Muscle of arm (tissue), 14 donors: ENCODE measurements at places on chromosomes 3 and 15. TPM values are rescaled to one million over a fixed set of nuclear protein-coding genes. Genes with fewer than 3 reads are reported as not detected.

GRCh38 chr3:139695426-139696313, 17.9 kb upstream of the NMNAT3 start:
- DNase-seq, result no peak

GPR27 gene
- polyA plus RNA-seq, result 3.8 TPM

DNA sequence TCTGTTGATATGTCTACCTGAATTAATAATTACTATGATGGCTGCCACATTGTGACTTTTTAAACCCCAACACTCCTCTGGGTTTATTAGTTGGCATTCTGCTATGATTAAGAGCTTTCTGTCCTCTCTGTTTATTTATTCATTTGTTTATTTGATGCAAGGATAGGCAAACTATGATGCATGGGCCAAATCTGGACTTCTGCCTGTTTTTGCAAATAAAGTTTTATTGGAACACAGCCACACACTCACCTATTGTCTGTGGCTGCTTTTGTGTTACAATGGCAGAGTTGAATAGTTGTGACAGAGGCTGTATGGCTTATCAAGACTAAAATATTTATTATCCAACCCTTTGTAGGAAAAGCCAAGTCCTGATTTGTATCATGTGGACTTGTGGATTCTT, 48.3 kb upstream of the C3orf80 start:
- no peak for DNase-seq

GRCh38 chr3:162292409-162292808, 795.8 kb downstream of the OTOL1 start:
- DNase-seq, result no peak

CLRN1 gene
- polyA plus RNA-seq, result not detected

GRCh38 chr3:4982773-4983738, 3.8 kb downstream of the BHLHE40 start:
- no peak for DNase-seq

GRCh38 chr3:162729686-162730085, 1233.1 kb downstream of the OTOL1 start:
- no peak for DNase-seq

GRCh38 chr15:27576576-27576975, 522.5 kb downstream of the OCA2 start:
- no peak for DNase-seq

- DNase-seq, result peak; percentile 25
Observed at GRCh38 chr3:101928890-101929289, 79.6 kb downstream of the NFKBIZ start.

PIERCE2 gene
- polyA plus RNA-seq, result 1.3 TPM

NRROS gene
- 4.7 TPM for polyA plus RNA-seq

DNA sequence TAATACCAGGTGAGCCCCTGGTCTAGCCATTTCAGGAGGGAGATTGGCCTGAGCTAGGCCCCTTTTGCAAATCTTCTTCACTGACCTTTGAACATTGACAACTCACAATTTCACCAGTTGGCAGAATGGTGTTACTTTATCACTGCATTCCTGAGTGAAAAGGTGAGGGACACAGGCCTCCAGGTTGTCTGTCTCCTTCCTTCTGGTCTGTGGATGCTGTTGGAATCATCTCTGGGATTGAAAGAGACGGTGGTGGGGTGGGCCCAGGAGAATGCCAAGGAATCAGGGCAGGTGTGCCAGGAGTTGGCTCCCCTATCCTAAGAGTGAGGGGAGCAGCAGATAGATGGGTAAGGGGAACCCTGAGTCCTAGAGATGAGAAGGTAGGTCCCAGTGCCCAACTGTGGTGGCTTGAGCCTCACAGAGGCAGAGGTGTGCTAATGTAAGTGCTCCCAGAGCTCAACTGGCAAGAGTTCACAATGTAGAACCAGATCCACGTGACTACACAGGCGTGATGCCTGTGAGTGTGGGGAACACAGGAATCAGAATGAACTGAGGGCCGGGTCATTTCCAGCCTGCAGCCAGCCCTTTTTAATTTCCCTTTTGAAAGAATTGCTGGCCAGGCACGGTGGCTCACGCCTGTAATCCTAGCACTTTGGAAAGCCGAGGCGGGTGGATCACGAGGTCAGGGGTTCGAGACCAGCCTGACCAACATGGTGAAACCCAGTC, 11.2 kb downstream of the C3orf62 start:
- DNase-seq, result no peak

- DNase-seq, result no peak
Observed at GRCh38 chr3:46484911-46485778, 12.6 kb upstream of the RTP3 start.

LTF gene
- 1.0 TPM for polyA plus RNA-seq

AGBL1 gene
- 6.3 TPM for polyA plus RNA-seq

OXTR gene
- polyA plus RNA-seq, result 7.1 TPM

DNA sequence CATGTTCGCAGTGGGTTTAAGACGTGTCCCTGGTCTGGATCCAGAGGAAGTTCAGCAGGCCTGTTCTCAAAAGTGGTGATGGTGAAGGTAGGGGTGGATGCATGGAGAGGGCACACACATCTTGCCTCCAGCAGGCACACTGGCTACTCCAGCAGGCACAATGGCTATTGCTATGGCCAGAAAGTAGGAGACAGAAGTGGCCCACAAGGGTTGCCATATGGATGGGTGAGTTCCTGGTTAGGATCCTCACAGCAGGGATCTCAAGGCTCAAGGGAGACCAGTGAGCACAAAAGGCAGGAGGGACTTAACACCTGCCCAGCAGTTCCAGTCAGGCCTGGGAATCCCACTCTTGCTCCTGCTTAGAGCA, 107.9 kb downstream of the LRIG1 start:
- no peak for DNase-seq

DNA sequence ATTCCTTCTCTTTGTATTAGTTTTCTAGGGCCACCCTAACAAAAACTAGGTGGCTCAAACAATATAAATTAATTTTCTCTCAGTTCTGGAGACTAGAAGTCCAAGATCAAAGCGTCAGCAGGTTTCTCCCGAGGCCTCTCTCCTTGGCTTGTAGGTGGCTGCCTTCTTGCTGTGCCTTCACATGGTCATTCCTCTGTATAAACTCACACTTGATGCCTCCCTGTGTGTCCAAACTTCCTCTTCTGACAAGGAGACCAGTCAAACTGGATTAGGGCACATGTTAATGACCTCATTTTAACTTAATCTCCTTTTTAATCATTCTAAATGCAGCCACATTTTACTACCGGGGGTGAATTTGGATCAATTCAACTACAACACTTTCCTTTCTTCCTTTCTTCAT, 691.1 kb downstream of the DIPK2A start:
- DNase-seq, result no peak

SNTN gene
- not detected for polyA plus RNA-seq

DNA sequence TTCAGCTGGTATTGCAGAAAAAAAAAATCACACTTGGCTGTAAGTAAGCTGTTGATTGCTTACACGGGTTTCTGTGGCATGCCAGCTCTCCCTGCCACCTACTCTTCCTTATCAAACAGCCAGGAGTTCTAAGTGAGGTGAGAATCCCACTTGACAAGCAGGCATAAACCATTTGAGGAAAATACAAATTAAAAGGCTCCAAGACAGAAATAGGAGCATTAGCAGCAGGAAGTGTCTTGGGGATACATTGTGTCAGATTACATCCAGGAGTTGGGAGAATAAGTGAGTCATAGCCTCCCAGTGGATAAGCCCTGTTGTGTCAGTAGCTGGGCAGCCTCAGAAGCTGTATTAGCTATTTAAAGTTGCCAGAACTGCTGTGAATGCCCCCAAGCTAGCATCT, 256.0 kb downstream of the CNTN4 start:
- no peak for DNase-seq
